ENCODE measurements at places on chromosomes 5 and 9. TPM values are rescaled to one million over a fixed set of nuclear protein-coding genes. Genes with fewer than 3 reads are reported as not detected.

DNA sequence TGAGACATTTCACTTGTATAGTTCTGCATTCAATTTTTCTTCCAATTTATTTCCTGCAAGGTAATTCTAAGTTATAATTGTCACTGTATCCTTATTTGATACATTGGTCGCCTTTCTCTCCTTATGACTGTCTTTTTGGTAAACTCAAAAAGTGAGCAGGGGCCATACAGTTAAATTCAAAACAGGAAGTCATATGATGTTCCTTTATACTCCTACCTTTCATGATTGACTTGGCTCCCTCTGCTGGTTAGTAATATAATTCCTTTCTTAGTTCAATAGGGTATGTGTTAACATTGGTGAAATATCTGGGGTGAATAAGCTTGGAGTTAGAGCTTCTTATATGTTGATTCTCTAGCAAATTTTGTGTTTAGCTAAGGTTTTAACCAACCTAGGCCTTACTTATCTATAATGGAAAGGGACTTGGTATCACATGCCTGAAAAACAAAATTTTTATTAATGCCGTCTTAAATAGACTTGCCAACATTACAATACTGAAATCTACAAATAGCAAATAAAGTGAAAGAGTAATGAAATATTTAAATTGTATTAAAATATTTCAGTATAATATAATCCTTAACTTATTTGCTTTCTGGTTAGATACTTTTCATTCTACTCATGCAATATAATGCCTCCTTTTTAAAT lies 6.0 kb upstream of the NIPBL start:
- no peak for DNase-seq

DNA sequence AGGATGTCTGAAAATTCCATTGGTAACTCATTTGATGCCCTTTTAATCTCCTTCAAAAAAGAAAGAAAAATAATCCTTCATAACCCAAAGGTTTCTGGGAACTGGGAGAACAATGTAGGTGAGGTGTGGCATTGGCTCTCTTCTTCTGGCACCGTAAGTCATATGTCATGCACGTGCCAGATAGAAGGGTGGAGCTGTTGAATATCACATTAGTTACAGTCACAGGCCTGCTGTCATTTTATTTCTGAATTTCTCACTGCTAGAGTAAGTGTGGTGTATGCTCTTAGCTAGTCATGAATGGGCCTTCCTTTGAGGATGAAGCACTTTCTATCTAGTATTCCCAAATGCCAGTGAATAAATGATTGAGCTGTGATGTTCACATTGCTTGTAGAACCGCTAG lies 201.8 kb upstream of the SGCD start:
- DNase-seq, result no peak

Gene ASS1
- 50.8 TPM for total RNA-seq

- DNase-seq, result no peak
These were observed 314.7 kb upstream of the RGMB start for GRCh38 chr5:98458726-98459125.

Gene RUFY1
- 43.8 TPM for total RNA-seq

GRCh38 chr5:132389585-132390286 lies 20.2 kb downstream of the SLC22A5 start:
- peak; percentile 100 for DNase-seq

GRCh38 chr5:3120028-3120427 lies 368.6 kb upstream of the IRX2 start:
- DNase-seq, result no peak

Gene ZCCHC7
- 20.2 TPM for total RNA-seq

GRCh38 chr5:34476941-34477565 lies 179.1 kb upstream of the RAI14 start:
- DNase-seq, result no peak

- DNase-seq, result no peak
These were observed 135.3 kb downstream of the DRD1 start for GRCh38 chr5:175308701-175309100.

Gene PCDHGB2
- total RNA-seq, result 1.2 TPM
